ENCODE measurements at places on chromosomes 3 and 15.

GRCh38 chr3:172616031-172616461, 92.8 kb upstream of the TNFSF10 start:
- no peak for DNase-seq

DNA sequence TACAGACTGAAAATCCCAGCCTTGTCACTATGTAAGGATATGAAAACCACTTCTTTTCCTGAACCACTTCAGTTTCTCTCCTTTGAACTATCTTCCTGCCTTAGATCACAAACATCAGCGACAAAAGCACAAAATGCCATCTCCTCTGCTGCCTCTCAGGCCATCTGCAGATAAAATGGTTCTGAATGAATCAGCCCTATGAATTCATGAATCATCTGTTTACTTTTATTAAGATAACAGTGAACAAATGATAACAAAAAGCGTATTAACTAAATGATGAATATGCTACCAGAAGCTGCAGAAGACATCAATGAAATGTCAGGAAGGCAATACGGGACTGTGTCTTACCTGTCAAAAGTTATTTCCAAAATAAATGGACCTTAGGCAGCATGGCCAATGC, 928.1 kb downstream of the ROBO1 start:
- DNase-seq, result peak; percentile 15

- DNase-seq, result no peak
Measured at GRCh38 chr3:147937341-147937740, 528.2 kb downstream of the ZIC1 start.

DNA sequence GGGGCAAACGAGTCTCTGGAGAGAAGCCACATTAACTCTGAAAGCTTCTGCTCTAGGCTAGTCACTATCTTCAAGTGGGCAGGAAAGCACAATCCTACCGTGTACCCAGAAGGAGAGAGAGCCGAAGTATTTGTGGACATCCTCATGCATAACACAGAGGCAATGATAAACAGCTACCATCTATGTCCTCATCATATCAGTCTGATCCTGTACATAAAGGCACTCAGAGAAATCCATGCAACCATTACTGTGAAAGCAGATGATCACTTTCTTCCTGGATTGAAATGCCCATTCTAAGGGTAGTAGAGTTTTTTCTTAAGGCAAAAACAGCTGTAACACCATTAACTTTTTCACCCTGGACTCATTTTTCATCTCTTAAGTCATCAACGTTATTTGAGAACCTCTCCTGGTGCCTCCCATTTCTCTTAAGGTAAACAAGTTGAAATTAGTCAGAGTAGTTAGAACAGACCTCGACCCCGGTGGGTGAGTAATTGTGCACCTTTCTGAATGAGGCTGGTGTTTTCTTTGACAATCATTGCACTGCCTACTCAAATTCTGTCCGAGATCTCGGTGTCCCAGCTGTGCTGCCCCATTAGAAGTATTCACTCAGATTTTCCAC, 327.4 kb downstream of the SHQ1 start:
- DNase-seq, result no peak

DNA sequence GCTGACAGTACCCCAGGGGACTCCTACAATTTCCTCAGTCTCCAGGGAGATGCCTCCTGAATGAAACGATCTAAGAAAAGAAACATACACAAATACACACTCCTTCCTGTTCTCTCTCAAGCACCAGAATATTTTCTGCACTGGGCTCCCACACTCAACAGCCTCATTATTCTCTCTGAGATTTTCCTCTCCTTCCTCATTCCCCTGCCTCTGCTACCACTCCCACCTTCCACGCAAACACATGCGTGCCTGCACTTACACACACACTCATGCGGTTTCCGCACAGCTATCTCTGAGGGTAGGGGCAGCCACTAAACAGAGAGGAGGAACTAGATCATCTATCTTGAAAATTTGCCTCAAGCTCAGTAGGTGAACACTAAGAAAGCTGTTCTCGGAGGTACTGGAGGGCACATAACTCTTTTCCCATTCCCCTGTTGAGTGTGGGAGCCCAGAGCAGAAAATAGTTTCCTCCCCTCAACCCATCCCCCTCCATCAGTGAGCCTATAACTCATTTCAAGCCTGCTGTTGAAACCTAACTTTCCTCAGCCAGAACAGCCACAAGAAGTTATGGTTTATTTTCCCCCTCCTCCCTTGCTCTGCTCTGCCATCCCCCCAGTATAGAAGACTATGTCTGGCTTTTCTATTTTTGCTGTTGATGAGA, 30.5 kb upstream of the TIPARP start:
- no peak for DNase-seq

- no peak for DNase-seq
Measured at GRCh38 chr3:101735833-101736232, 11.4 kb downstream of the CEP97 start.

GRCh38 chr15:56837273-56837672, 81.2 kb upstream of the TCF12 start:
- DNase-seq, result no peak

DNA sequence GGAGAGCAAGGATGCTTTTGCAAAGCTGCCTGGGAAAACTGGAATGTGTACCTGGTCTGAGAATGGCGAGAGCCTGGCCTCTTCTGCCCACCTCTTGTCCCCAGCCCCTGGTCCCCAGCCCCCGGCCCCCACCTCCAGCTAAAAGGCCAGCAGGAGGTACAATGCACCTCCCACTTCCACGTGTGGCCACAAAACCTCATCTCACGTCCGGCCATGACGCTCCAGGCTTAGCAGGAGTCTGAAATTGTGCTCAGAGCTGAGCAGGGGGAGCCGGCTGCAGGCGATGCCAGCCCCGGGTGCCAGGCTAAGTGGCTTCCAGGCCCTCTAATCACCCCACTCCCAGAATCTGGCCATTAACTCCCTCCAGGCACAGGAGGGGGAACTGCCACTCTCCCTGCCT, 83.1 kb upstream of the PRR20G start:
- no peak for DNase-seq

DNA sequence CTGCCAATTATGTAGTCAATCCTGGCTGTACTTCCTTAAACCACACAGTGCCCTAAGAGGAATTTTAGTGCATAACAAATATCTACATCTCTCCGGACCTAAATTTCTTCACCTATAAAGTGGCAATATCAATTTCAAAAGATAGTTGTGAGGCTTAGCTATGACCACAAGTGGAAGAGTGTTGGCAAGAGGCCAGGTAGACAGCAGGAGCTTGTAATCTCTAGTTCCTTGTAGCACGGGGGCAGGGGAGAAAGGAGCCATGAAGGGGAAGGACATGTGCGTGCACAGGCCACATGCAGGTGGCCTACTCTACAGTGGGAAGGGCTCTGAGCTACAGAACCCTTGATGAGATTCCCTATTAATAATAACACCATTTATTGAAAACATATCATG, 269.7 kb downstream of the ABHD5 start:
- DNase-seq, result no peak

DNA sequence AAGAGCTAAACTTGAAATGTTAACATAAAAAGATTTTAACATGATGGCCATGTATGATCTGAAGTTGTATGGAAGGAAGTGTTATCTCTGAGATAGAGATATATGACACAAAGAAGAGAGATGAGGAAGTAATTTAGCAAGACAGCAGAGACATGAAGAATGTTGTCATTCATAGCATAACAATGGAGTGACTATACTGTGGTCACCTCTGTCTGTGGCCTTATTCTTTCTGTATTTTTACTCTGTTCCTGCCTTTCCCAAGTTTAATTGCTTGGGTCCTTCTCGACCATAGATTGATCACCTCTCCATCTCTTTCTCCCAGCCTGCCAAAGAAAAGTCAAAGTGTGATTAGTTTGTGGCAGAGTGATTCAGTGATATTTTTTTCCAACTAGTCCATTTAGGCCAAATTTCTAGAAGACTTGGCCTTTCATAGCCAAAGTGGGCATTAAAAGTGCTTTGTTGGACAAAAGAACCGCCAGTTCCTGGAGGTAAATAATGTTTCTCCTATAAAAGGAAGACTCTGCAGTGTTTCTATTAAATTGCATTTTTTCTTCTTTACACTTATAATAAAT, 711.9 kb downstream of the CADM2 start:
- no peak for DNase-seq

- DNase-seq, result no peak
Measured at GRCh38 chr3:15051531-15051930, 13.6 kb downstream of the MRPS25 start.

DNA sequence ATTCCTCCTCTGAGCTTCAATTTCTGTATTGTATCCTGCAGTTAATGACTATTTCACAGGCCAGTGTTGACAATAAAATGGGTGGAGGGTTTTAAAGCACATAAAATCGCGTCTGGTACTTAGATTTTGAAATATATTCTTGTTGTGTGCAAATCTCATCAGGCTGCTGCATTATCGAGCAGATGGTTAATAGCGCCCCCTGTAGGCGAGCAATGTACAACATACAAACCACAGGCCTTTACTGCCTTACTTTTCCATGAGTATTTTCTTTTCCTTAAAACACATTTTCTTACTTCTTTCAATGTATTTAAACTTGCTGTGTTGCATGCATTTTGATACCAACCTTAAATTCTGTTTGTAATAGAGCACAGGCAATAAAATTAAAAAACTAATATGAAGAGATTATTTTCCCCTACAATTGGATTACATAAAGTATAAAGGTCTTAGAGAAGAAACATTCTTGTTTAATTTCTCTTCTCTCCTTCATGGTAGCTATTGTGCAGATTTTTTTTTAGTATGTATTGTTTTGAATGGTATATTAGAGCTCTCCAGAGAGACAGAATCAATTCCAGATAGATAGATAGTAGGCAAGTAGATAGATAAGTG, 608.4 kb downstream of the CADM2 start:
- DNase-seq, result no peak

DNA sequence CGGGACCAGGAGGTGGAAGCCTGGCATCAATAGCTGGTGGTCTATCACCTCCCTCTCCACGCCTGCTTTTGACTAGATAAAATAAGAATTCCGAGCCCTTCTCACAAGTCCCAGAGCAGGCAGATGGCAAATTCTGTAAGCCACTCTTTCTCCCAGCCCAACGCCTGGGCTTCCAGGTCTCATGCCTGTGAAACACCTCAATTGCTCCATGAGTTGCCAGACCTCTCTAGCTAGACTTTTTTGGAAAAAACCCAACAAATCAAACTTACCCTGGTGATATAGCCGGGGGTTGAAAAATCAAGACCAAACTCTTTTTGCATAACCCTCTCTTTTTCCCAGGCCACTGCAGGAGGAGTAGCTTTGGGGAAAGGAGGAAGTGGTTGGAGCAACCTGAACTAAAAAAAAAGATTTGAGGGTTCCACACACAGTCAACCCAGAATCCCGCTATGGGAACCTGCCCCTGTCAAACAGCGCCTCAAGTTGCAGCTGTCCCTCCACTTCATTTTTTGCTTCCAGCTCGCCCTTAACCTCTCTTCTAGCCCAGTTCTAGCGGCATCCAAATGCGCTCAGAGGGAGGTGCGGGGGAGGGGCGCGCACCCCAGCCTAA, 7.0 kb downstream of the BHLHE40 start:
- peak; percentile 45 for DNase-seq

GRCh38 chr3:117263270-117263669, 553.7 kb downstream of the TUSC7 start:
- no peak for DNase-seq

DNA sequence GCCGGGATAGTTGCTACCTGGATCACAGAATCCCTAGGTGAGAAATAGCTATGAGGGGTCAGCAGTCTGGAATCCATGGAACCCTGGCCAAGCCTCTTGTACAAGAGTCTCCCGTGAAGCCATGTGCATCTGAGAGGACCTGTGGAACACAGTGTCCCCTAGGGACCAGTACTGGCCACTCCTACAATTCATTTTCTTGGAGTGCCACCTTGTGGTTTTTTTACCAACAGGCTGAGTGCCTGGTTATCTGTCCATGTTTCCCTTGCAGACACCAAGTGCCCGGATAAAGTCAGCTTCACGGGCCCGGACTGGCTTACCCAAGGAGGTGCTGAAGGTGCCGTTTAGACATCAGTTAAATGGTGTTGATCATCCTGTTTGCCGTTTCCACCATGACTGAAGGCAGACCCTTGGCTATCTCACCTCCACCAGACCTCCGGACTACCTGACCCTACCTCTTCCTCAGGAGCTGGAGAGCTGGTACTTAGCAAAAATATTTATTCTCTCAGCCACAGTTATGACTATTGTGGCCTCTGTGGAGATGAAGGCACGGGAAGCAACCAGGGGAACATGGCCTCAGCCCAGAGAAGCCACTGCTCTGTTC, 93.9 kb downstream of the RBPMS2 start:
- DNase-seq, result peak; percentile 68

GRCh38 chr3:197714251-197714650, 22.5 kb downstream of the RUBCN start:
- DNase-seq, result no peak

- no peak for DNase-seq
Measured at GRCh38 chr3:23253214-23253613, 50.1 kb downstream of the UBE2E2 start.

DNA sequence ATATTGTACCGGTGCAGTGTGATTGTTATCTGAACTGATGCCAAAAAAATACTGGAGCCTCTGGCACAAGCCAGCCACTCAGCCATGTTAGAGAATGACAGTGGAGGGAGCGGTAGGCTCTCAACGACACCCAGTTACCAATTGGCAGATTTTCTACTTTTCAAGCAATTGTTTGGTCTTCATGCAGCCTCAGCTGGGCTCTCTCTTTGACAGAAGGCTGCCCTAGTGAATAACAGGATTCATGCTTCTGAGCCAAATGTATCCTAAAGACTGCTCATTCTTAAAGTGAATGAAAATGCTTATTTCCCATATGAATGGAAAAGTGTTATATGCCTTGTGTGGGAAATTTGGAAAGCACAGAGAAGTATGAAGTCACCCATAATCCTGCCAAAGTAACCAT, 261.2 kb upstream of the TRIM42 start:
- no peak for DNase-seq

GRCh38 chr3:171731691-171732090, 78.6 kb downstream of the PLD1 start:
- DNase-seq, result no peak

DNA sequence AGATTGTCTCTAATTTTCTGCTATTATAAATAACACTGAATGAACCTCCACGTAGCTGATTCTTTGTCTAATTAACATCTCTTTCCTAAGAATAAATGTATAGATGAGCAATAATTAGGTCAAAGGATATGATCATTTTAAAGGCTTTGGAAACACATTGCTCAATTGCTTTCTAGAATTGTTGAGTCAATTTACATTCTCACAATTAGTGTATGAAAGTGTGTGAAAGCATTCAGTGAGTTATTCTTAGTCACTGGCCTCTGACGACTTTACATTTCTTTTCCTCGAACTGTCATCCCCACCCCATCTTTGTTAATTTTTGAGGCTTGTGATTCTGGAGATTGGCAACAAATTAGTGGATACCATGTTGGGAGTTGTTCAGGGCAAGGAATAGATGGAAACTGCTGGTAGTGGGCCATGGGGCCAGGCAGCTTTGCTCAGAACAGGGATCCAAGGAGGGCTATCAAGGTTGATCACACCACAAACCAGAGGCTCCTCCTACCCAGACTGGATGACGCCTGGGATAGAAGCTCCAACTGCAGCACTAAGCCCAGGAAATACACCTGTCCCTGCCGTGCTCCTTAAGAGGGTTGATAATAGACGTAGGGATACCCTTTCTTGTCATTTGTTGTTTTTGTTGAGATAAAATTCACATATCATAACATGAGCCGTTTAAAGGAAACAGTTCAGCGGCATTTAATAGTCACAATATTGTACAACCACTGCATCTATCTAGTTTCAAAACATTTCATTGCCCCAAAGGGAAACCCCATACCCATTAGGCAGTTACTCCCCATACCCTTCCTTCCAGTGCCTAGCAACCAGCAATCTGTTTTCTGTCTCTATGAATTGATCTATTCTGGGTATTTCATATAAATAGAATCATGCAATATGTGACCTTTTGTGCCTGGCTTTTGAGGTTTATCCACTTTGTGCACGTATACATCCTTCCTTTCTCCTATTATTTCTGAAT, 27.9 kb downstream of the EIF1B start:
- DNase-seq, result no peak

- no peak for DNase-seq
Measured at GRCh38 chr15:57356178-57356577, 20.1 kb upstream of the CGNL1 start.
